ENCODE measurements at places on chromosomes 1 and 21. TPM values are rescaled to one million over a fixed set of nuclear protein-coding genes. Genes with fewer than 3 reads are reported as not detected.

DNA sequence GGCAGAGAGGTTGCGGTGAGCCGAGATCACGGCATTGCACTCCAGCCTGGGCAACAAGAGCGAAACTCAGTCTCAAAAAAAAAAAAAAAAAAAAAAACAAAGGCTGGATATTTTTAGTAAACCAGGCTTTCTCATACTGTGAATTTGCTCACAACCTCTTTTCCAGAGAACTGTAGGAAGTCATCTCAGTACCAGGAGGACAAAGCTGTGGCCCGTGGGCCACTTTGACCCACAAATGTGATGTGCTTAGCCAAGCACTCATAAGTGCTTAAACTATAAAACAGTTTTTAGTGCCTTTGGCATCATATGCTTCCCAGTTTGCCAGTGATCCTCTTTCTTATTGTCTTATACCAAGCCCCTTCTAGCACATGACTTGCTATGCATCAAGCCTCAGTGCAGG is 46.5 kb downstream of the RNF11 start:
- no peak for DNase-seq

GRCh38 chr21:17201741-17202260 is 311.0 kb upstream of the CXADR start:
- no peak for DNase-seq

AXDND1 gene
- total RNA-seq = 0.20 TPM

DNA sequence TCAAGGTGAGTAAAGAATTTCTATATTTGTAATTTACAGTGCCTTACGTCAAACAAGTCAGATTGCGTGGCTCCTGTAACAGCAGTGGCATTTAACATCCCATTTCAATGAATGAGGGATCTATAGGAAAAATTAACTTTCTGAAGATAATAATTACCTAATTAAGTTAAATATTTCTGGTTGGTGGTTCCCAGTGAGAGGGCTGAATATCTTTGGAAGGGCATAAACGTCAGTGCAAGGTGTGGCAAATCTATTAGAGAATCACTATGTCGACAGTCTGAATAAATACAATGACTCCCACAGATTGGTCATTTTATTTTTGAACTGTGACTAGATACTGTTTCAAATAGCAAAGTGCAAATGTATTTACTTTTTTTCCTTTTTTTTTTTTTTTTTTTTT is 80.0 kb downstream of the S1PR1 start:
- no peak for DNase-seq

A3GALT2 gene
- not detected for total RNA-seq

ZDHHC18 gene
- total RNA-seq = 13.3 TPM

GRCh38 chr1:115056395-115056798 is 26.8 kb downstream of the TSHB start:
- no peak for DNase-seq

DNA sequence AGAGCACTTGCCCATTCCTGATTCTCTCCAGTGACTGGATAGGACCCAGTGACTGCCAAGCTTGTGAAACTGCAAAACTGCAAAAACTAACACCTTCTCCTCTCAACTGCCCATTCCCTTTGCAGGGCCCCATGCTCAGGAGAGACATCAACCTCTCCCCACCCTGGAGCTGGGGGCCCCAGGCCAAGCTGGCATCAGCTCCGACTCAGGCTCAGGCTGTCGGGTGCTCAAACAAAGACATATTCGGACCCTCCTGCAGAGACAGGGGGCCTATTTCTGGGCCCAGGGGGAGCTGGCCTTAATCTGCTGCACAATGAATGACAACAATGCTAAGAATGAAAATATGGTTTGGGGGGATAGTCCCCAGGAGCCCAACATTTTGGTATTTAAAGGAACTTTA is 11.8 kb downstream of the LMX1A start:
- DNase-seq = no peak

PTPN14 gene
- total RNA-seq = 25.6 TPM

DNA sequence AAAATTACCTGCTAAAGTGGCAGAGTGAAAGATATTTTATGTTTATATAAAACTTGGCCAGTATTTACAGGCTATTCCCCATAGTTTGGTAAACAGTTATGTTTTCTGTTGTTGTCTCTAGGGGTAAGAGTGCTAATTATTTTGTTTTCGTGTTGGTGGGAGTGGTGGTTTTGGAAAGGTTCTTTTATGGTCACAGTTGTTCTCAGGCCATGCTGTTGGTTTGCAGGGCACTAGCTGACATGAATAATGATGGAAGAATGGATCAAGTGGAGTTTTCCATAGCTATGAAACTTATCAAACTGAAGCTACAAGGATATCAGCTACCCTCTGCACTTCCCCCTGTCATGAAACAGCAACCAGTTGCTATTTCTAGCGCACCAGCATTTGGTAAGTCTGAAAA is 92.5 kb downstream of the ITSN1 start:
- DNase-seq = no peak

CFAP45 gene
- total RNA-seq = 1.5 TPM

DNA sequence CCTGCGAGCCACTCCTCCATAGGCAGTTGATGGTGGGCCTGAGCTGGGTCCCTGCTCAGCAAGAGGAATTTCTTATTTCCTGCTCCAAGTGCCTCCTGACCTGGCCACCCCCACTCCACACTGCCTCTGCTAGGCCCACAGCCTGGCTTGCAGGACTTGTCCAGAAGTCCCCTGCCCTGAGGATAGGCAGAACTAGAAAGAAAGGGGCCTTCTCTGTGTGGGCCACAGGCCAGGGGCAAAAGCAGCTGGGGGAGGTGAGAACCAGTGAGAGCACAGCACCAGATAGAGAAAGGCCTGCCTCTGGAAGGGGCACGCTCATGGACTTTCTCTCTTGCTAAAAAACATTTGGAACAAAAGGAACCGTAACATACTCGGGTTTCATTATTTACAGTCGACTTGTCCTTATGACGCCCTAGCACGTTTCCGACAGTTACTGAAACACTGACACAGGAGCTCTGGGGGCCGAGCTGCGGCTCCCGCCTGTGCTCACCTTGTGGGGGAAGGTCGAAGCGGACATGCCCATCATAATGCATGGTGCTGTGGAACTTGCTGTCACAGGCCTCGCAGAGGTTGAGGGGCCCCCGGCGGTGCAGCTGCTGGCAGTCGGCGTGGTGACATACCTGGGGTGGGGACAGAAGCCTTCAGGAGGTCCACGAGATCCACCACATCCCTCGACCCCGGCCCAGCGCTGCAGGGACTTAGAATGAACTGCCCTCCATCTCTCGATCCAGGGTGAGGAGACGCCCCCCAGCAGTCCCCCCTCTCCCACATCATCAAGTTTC is 11.3 kb upstream of the TNFRSF25 start:
- DNase-seq = no peak

DNA sequence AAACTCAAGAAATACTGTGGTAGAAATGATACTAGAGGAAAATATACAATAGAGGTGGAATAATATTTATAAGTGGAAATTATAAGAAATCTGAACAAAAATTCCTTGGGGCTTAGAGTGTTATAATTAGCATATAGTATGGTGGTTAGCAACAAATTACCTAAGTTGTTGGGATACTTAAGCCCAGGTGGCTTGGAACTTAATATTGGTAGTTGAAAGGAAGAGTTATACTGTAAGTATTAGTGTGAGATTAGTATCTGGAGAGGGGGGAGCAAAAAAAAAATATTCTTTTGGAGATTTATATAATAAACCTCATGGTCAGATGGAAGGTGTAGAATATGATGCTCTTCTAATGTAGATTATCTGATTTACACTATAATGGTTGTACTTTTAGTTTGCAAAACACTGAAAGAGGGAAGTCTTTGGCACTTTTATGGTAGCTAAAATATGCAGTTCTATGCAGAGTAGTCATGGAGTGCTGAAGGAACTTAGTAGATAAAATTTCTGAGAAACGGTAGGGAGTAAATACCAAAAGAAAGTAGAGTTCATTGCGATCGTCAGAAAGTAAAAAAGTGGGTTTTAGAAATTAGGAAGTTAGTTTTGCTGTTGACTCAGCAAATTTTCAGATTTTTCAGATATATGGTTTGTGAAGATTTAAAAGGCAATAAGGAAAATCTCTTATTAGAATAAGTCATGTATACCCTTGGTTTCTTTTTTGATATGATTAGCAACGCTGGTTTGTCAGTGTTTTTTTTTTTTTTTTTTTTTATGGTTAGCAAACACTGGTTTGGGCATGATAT is 45.7 kb downstream of the MTF2 start:
- no peak for DNase-seq

SLFNL1 gene
- total RNA-seq = 0.62 TPM

GRCh38 chr1:221217029-221217428 is 337.8 kb downstream of the HLX start:
- no peak for DNase-seq

DNA sequence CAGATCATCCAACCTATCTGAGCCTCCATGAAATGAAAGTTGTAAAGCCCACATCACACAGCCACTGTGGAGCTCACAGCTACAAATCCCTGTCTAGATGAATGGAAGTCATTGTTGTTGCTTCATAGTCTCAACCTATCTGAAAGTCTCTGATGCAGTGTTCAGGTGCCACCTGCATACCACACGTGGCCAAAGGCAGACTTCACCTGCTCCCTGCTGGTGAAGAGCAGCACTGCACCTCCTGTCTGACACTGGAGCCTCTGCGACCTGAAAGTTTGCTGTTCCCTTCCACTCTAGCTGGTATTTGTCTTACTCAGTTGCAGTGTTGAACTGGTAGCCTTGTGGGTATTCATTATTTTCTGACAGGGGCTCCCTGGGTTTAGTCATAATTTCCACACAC is 18.4 kb downstream of the LORICRIN start:
- no peak for DNase-seq

DNA sequence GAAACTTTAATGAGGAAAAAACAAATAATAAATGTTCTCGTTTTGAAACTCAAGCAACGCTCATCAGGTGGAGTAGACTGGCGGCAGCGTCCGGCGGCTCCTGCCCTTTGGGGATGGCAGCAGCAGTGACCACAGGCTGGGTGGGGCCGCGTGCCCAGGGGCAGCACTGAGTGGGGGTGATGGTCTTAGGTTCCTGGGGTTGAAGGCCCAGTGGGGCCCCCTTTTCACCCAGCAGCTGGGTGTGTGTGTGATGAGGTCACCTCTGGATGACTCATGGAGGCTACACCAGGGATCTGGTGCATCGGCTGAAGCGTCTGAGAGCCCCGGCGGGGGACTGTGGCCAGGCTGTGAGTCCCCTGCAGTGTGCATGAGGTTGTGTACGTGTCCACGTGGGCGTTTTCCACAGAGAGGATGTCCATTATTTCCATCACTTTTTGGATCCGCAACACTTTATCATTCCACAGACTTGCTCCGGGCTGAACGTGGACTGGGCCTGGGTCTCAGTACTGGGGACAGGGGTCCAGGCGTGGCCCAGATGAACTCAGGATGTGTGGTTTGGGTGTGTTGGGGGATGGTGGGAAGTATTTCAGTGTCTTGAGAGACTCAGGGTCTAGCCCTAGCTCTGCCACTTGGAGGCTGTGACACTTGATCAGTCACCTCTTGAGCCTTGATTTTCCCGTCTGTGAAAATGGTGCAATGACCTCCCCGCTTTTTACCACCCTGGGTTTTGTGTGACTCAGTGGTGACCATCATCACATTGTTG is 25.6 kb downstream of the LDLRAP1 start:
- no peak for DNase-seq

GRCh38 chr21:38987633-38988508 is 182.1 kb downstream of the ETS2 start:
- no peak for DNase-seq

NUDT4B gene
- 1.7 TPM for total RNA-seq

TTC22 gene
- 1.1 TPM for total RNA-seq

LDLRAD2 gene
- total RNA-seq = not detected

GRCh38 chr1:185062710-185063370 is 17.5 kb downstream of the RNF2 start:
- DNase-seq = no peak

DNA sequence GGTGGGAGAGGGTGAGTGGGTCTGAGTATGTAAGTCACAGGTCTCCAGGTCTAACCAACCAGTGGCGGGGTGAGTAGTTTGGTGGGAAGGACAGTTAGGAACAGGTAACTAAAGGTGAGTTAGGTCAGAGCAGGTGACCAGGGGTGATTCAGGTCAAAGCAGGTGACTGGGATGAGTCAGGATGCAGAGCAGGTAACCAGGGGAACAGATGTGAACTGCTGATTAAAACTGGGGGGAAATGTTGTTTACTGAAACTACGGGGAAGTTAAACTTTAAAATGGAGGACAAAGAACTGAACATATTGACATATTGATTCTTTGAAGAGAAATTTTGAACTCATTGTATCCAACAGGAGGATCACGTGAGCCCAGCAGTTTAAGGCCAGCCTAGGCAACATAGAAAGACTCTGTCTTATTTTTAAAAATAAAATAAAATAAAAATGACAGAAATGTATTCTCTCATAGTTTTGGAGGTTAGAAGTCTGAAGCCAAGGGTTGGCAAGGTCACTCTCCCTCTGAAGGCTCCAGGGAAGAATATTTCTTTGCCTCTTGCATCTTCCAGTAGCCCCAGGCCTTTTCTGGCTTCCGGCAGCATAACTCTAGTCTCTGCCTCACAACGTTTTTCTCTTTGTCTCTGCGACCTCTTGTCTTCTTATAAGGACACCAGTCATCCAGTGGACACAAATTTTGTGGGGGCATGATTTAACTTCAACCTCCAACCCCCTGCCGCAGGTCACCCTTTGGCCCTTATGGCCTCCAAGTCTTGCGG is 64.3 kb upstream of the TINAGL1 start:
- no peak for DNase-seq

DNA sequence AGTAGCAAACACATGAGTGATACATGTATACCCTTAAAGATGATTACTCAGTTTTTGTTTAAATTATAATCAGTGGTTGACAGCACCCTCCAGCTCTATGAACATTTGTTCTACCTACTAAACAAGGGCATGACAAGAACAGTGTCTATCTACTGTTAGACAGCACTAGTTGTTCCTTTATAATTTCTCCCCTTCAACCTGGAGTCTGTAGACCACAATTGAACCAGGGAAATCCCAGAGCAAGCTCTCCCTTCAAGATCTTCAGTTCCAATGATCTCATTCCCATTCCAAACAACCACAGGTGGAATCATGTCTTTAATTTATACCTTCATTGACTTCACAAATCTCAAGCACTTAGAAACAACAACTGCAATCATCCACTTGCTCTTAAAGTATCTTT is 216.1 kb downstream of the HHIPL2 start:
- DNase-seq = no peak

Measured in ovary (tissue), 10 donors.